Cardiac fibroblast (primary cell): ENCODE measurements at places on chromosomes 3 and 15.
A peak's percentile ranks its signal among the peaks of the same experiment; 100 is the strongest.

DNA sequence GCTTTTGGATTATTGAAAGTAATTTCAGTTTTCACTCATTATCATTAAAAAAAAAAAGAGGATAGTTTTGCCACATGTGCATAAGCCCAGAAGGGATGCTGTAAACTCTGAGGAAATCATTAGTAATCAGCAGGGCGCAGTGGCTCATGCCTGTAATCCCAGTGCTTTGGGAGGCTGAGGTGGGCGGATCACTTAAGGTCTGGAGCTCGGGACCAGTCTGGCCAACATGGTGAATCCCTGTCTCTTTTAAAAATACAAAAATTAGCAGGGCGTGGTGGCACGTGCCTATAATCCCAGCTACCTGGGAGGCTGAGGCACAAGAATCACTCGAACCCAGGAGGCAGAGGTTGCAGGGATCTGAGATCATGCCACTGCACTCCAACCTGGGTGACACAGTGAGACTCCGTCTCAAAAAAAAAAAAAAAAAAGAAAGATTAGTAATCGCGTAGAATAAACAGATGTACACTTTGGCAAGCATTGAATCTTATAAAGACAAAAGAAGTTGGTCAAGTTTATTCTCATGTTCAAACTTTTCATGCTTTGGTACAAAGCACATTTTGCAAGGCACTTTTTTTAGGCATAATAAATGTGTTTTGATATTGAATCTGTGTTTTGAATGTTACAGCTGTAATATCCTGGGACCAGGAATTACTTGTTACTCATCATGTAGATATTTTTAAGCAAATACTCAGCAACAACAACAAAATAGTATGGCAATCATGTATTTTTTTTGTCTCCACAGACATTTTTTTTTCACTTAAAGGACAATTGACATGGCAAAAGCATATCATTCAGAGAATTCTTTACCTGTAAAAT, 93.2 kb upstream of the AGTR1 start:
- DNase-seq = peak; percentile 82

DNA sequence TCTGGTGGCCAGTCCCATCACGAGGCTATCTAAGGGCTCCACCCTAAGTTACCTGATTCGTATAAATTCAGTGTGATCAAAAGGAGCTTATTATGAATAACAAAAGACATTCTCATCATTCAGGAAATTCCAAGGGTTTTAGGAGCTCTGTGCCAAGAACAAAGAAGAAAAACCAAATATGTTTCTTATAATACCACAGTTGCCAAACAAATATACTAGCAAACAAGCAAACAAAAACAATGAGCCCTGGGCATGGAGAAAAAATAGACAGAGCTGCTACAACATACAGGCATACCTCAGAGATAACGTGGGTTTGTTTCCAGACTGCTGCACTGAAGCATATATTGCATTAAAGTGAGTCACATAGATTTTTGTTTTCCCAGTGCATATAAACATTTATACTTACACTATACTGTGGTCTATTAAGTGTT, 20.2 kb upstream of the CFAP161 start:
- peak; percentile 71 for DNase-seq

DNA sequence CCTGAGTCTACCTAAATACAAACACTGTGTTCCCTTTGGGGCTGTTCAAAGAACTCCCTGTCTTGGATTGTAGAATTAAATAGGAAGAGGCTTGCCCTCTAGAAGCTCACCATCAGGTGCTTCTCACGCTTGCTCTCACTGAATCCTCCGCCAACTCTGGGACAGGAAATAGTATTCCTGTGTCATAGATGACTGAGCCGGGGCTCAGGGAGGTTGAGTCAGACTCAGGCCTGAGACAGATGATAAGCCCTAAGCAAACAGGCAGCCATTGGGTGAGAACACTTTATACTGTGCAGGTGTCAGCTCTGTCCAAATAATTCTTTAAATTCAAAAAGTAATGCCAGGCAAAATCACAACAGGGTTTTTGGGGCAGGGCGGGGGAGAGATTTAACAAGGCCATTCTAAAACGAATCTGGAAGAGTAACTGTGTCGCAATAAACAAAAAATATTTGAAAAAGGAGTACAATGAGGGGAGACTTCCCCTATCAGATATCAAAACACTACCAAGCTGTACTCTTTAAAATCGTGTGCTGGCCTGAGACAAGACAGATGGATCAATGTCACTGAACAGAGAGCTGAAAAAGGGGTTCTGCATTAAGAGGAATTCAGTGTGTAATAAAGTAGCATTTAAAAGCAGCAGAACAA, 59.0 kb downstream of the EPHB3 start:
- DNase-seq = peak; percentile 33

GRCh38 chr3:138941259-138941885, 5.6 kb downstream of the FOXL2 start:
- DNase-seq = peak; percentile 60

- DNase-seq = no peak
Measured at GRCh38 chr3:131363275-131363674, 18.3 kb upstream of the NUDT16 start.

- no peak for DNase-seq
Measured at GRCh38 chr3:113966172-113966571, 18.4 kb downstream of the ZDHHC23 start.

- no peak for DNase-seq
Measured at GRCh38 chr15:80585544-80586018, 109.5 kb upstream of the ABHD17C start.

DNA sequence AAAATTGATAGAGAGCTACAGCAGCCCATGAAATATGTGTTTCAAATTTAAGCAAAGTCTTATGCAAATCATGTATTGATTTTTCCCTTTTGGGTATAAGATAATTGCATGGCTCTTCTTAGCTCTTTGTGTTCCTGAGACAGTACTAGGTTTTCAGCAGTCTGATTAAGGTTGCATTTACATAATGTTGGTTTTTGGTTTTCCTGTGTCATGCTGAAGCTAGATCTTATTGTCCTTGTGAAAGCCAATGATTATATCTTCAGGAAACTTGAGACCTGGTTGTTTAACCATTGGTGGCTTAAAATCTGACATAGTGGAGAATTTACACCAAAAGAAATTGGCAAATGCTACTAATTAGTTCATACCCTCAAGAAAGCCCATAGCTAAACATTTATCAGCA, 392.6 kb downstream of the ZPLD1 start:
- no peak for DNase-seq

DNA sequence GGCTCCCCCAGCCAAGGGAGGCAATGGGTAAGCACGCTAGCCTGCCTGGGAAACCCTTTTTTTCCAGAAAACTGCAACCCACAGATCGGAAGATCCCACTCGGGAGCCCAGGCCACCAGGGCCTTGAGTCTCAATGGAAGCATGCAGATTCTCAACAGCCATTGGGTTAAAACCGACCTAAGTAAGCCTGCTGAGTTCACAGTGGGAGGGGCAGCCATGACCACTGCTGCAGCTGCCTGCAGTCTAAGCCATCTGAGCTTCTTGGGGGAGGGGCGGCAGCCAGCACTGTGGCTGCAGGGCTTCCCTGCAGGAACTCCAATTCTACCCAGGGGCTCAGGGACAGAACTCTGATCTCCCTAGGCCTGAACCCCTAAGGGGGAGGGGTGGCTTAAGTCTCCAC, 82.0 kb downstream of the DPPA2 start:
- no peak for DNase-seq

DNA sequence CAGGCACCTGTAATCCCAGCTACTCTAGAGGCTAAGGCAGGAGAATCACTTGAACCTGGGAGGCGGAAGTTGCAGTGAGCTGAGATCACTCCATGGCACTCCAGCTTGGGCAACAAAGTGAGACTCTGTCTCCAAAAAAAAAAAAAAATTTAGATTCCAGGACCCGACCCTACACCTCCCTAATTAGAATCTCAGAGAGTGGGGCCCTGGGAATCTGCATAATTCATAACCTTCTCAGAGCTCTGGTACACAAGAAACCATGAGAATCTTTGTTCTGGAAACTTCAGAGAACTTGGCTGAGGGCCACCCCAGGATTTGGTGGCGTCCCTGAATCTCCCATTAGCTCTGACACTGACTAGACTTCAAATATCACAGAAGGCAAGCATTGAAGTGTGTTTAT, 31.5 kb downstream of the B3GNT5 start:
- DNase-seq = no peak

GRCh38 chr3:13235079-13235478, 161.8 kb upstream of the IQSEC1 start:
- DNase-seq = no peak

GRCh38 chr3:28912120-28912885, 368.6 kb upstream of the RBMS3 start:
- peak; percentile 33 for DNase-seq

DNA sequence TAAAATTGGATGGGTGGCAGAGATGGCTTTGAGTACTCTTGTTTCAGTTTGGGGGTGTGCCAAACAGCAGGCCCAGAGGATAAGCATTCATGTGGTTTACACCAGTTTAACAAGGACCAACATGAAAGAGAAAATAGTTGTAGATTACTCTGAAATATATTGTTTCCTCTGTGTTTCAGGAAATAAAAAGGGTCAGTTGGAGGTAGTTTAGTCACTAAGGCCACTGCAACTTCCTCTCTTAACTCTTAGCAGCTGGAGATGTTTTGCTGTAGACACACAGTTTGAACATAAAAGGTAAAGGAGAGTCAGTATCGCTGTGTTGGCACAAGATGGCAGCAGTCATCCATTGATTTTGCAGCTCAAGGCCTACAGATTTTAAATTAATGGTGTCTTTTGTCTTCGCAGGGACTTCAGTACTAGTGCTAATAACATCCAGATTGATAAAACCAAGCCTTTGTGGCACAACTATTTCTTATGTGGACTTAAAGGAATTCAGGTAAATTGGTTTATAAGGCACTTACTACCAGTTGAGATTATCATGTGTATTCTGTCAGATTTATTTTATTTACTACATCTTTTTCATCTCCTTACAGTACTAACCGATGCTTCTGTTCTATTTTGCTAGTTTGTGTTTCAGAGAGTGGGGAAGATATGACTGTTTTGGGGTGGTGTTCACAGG, 65.5 kb downstream of the GALK2 start:
- DNase-seq = peak; percentile 92
